Caco-2 (cell line): ENCODE measurements at places on chromosomes 1 and 21.

DNA sequence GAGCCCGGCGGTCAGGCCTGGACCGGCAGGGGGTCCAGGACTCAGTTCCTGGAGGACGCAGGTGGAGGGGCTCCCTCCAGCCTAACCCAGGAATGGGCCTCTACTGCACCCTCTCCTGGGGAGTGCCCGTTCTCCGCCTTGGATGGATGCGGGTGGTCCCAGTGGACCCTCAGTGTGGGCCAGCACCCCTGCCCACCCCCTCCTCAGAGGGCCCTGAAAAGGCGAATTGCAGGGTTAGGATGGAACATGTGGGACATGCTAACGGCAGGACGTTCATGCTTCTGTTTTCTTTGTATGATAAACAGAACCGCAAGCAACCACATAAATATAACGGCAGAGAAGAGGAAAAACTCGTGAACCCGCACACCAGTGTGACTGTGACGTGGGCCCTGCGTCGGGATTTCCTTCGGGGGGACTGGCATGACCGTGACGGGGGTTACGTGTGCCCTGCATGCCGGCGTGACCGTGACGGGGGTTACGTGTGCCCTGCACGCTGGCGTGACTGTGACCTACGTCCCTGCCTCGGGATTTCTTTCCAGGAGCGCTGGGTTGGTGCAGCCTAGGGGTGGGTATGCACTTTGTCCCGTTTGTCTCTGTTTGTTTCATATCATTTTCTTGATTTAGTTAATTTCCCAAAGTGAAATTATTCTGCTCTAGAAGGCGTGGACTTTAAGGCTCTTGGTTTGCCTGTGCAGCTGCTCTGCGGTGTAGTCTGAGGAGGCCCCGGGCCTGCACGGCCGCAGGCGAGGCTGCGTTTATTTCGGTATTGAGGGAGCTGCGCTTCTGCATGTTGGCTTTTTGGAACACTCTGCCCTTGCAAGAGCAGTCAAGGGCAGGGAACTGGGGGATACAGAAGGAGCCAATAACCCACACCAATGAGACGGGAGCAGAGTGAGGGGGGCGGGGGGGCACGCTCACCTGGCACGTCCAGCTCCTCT lies 3.1 kb downstream of the FTCD start:
- no peak for DNase-seq

DNA sequence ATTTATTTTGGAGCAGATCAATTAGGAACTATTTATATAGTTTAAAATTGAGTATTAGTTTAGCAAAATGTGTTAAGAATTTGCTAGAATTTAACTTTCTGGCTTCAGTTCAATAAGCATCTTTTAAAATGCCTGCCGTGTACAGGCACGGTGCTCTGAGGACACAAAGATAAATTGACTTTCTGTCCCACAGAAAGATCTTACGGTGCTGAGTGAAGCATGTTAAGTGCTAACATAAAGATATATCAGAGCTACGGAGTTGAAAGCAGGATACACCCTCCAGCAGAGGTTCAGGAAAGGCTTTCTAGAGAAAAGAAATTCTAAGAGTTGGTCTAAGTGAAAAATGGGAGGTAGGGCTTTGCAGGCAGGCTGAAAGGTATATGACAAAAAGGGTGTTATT lies 305.4 kb downstream of the GRIK1 start:
- DNase-seq = no peak

DNA sequence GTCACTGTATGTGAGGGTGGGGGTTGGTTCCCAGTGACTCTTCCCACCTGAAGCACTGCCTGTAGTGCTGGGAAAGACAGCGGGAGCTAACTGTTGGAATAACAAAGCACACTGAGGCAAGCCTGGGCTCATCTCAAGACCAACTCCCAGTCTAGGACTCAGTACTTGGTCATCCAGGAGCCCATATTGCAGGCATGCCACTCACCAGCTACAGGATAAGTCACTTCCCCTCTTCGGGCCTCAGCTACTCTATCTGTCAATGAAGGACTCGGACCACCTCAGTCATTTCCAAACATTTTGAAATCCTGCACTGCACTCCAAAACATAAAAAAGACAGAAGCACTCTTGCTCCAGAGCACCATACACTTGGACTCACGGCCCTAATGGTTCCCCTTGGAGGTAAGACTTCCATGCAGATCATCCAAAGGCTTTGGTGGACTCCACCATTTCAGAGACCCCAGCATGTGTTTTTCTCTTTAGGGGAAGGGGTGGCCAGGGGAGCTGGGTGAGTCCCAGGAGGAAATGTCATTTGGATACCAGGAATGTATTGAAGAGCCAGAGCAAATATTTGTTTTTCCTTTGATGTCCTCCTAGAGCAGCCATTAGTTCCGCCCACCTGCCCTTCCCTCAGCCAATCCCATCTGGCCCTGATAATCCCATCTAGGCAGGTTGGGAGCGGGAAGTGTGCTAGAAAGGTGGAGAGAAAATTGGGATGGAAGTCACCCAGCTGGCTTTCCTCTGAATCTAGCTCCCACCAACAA lies 3.1 kb downstream of the NUAK2 start:
- DNase-seq = peak; percentile 90

DNA sequence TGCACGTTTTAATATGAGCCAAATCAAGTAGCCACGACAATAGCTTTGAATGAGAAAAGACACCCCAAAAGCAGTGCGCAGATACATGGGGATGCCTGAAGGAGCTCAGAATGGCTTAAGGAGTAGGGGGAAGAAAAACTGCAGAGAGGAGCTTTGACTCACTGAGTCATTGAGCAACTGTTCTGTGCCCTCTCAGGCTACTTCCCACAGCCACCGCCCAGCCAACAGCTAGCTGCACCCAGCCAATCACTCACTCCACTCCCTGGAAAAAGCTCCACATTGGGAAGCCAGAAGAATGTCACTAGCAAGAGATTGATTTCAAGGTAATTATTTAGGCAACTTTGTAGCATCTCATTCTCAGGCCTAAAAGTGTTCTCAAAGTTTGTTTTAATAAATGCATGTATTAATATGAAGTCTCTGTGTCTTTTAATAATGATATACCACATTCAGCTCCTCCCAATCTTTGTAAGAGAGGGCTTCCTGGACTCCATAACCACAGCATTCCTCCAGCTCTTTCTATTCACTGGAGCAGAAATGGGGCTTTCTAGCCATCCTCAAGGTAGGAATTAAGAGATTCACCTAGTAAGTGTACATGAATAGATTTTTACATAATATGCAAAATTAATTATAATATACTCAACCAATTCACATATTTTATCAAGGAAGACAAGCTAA lies 16.8 kb downstream of the DUSP10 start:
- DNase-seq = no peak

DNA sequence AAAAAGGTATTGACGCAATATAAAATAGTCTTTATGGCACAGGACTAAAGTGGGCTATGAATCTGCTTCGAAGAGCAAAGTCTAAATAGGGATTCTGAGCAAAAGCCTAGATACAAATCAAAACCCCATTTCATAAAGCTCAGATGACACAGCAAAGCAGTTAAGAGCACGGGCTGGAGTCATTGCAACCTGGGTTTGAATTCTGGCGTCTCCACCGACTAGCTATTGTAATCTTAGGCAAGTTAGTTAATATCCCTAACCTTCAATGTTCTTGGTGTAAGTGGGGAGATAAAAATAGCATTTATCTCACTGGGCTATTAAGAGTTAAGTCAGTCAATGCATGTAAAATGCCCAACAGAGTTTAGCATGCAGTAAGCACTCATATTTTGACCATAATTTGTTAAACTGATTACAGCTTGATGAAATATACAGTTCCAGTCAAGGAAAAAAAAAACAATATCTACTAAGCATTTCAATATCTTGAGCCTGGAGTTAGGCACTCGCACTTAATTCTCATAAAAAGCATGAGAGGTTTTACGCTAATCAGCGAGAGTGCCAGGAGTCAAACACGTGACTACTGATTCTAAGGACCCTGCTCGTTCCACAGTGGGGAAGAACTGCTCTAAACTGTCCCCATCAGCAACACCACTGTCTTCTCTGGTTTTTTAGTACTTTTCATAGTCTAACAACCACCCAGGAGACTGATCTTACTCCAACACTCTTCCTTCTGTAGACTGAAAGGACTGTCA lies 75.5 kb downstream of the JAK1 start:
- no peak for DNase-seq

- no peak for DNase-seq
These were observed 27.1 kb upstream of the CD34 start for GRCh38 chr1:207938016-207938415.

GRCh38 chr1:39760074-39761008 lies 10.8 kb downstream of the OXCT2 start:
- DNase-seq = no peak
